ENCODE measurements at places on chromosomes 12 and 14. TPM values are rescaled to one million over a fixed set of nuclear protein-coding genes. Genes with fewer than 3 reads are reported as not detected.

LPAR5 gene
- 5.1 TPM for total RNA-seq

CTSG gene
- total RNA-seq = not detected

EML5 gene
- total RNA-seq = 0.78 TPM

RHOJ gene
- total RNA-seq = not detected

Measured in nasal cavity respiratory epithelium epithelial cell of viscerocranial mucosa (primary cell).